ENCODE measurements at places on chromosomes 3 and 15. TPM values are rescaled to one million over a fixed set of nuclear protein-coding genes. Genes with fewer than 3 reads are reported as not detected.
A peak's percentile ranks its signal among the peaks of the same experiment; 100 is the strongest.

Gene PRRT3
- total RNA-seq = 5.5 TPM

DNA sequence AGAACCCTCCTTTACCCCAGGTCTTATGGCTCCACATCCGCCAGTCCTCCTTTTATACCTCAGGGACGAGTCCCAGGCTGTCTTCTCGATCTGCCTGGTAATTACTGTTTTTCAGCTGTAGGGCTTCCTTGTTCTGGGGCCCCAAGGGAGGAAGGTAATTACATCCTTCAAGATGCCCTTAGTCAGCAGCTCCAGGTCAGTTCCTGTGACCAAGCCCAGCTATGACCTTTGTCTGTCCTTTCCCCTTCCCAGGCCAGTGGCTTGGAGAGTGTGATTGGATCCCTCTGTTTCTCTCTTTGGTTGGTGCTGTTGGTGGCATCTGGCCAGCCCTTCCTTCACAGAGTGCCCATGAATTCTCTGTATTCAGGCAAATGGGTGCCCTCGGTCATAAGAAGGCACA is 92.6 kb downstream of the AAGAB start:
- peaks cover 39% of the 10 kb centered on the region for H3K36me3 ChIP-seq
- peaks cover 40% of the 10 kb centered on the region for H3K4me1 ChIP-seq
- H3K27ac ChIP-seq = no peak overlapping the region
- H3K27me3 ChIP-seq = no peaks in the 10 kb centered on the region

DNA sequence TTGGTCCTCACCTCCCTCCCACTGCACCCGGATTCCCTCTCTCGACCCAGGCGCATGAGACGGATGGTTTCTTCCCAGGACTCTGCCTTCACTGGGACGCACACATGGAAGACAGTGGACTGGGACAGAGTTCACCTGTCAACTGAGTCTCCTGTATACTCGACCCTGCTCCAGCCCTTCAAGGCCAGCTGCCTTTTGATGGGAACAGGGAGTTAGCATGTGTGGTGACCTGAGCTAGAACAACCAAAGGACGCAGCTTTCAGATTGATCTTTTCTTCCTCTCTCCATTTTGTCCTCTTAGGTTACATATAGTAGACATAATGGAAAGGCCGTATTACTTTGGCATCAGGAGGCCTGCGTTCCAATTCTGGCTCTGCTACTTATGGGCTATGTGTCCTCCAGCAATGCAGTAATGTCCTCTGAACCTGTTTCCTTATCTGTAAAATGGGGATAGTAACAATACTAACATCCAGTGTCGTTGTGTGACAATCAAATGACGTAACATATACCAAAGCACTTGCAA is 94.1 kb downstream of the PEX5L start:
- H3K4me1 ChIP-seq = peaks cover 8% of the 10 kb centered on the region
- H3K27ac ChIP-seq = no peak overlapping the region
- H3K36me3 ChIP-seq = no peaks in the 10 kb centered on the region
- H3K4me3 ChIP-seq = peak overlapping the region; percentile 33
- DNase-seq = no peak
- peaks cover 27% of the 10 kb centered on the region for H3K27me3 ChIP-seq

DNA sequence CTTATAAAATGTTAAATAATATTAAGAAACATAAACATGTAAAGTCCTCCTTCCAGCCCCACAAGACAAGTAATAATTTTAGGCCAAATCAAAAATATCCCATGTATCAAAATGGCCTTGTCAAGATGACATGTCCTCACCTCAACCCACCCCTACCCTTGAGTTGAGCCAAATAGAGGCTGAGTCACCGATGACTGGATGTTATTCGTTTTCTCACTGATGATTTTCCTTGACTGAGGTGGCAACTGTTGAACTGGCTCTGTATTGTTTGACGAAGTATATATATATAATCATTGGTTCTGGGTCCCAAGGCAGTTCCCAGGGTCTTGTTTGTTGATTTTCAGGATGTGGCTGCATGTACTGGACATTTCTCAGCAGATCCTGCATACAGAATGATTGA is 75.3 kb downstream of the TMEM108 start:
- no peak overlapping the region for H3K27ac ChIP-seq
- no peaks in the 10 kb centered on the region for H3K4me1 ChIP-seq
- peaks cover 9% of the 10 kb centered on the region for H3K27me3 ChIP-seq
- no peaks in the 10 kb centered on the region for H3K36me3 ChIP-seq
- H3K4me3 ChIP-seq = no peak overlapping the region

DNA sequence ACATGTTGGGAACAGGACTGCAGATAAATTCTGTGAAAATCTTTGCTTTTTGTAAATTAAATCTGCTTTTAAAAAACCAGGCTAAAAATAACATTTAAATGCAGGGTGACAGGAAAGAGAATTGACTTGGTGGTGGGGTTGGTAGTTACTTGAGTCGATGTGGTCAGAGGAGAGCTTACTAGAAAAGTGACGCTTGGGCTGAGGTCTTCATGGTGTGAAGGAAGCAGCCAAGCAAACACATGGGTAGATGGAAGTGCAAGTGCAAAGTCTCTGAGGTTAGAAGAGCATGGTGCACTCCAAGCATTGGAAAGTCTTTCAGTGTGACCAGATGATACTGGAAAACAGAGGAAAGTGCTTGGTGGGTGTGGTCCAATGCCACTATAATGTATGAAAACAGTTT is 86.4 kb upstream of the THBS1 start:
- H3K4me1 ChIP-seq = peaks cover 5% of the 10 kb centered on the region
- H3K36me3 ChIP-seq = no peaks in the 10 kb centered on the region
- DNase-seq = no peak
- H3K4me3 ChIP-seq = no peak overlapping the region

GRCh38 chr3:158672215-158673176 is at the start of gene LXN:
LXN (minus strand) TSS chr3:158672648; CDS start chr3:158672478, 170 bp downstream.
- H3K27ac ChIP-seq = peak within 1 kb of the TSS; percentile 95
- peak; percentile 89 for DNase-seq
- peaks cover 29% of the 10 kb centered on the region for H3K36me3 ChIP-seq
- no peaks in the 10 kb centered on the region for H3K27me3 ChIP-seq
- peak within 1 kb of the TSS; percentile 91 for H3K4me3 ChIP-seq
- H3K4me1 ChIP-seq = peaks cover 28% of the 10 kb centered on the region

- H3K36me3 ChIP-seq = no peaks in the 10 kb centered on the region
- H3K4me1 ChIP-seq = no peaks in the 10 kb centered on the region
- H3K27me3 ChIP-seq = peaks cover 4% of the 10 kb centered on the region
- no peak for DNase-seq
Observed at GRCh38 chr15:61798631-61799030, 261.6 kb downstream of the VPS13C start.

GRCh38 chr15:41842229-41842628 is 3.6 kb downstream of the PLA2G4B start:
- DNase-seq = no peak
- H3K27me3 ChIP-seq = no peaks in the 10 kb centered on the region
- no peak overlapping the region for H3K4me3 ChIP-seq
- no peak overlapping the region for H3K27ac ChIP-seq
- no peaks in the 10 kb centered on the region for H3K4me1 ChIP-seq

Gene PEX5L
- total RNA-seq = 0.04 TPM

All from activated CD4-positive, alpha-beta T cell treated with anti-CD3 and anti-CD28 coated beads, Interleukin-2, amount 10 ng/mL, durations not matched to agents 7 days and 5 days (primary cell).